AG04450 (cell line): ENCODE measurements at places on chromosomes 5 and 9. TPM values are rescaled to one million over a fixed set of nuclear protein-coding genes. Genes with fewer than 3 reads are reported as not detected.

Gene LCN15
- polyA plus RNA-seq, result not detected in 2 replicates

Gene SYK
- polyA plus RNA-seq, result not detected in 2 replicates

Gene CDH9
- not detected in 2 replicates for polyA plus RNA-seq

Gene RFESD
- 3.0 and 3.8 TPM in 2 replicates for polyA plus RNA-seq

Gene OR1J2
- polyA plus RNA-seq, result 0.10 TPM in 1 of 2 replicates, not detected in the other

Gene C5
- 2.0 and 2.2 TPM in 2 replicates for polyA plus RNA-seq

Gene KIF4B
- 0.02 TPM in 1 of 2 replicates, not detected in the other for polyA plus RNA-seq

Gene TEK
- polyA plus RNA-seq, result 34.6 and 35.2 TPM in 2 replicates

Gene PCDHA2
- polyA plus RNA-seq, result 0.05 and 0.07 TPM in 2 replicates

Gene MELK
- polyA plus RNA-seq, result 13.0 and 19.2 TPM in 2 replicates

Gene CDH6
- polyA plus RNA-seq, result 41.7 and 45.7 TPM in 2 replicates

Gene KIF12
- polyA plus RNA-seq, result not detected in 2 replicates

Gene KCNN2
- polyA plus RNA-seq, result 0.86 and 1.2 TPM in 2 replicates

Gene MROH2B
- polyA plus RNA-seq, result not detected in 2 replicates

Gene RIGI
- 8.4 and 11.1 TPM in 2 replicates for polyA plus RNA-seq
